Fibroblast of skin of right biceps (primary cell): ENCODE measurements at places on chromosomes 5 and 9.

- DNase-seq, result no peak
Observed at GRCh38 chr9:15433191-15433590, 10.5 kb downstream of the SNAPC3 start.

- DNase-seq, result peak; percentile 73
Observed at GRCh38 chr9:16425562-16426231, 444.8 kb downstream of the BNC2 start.

DNA sequence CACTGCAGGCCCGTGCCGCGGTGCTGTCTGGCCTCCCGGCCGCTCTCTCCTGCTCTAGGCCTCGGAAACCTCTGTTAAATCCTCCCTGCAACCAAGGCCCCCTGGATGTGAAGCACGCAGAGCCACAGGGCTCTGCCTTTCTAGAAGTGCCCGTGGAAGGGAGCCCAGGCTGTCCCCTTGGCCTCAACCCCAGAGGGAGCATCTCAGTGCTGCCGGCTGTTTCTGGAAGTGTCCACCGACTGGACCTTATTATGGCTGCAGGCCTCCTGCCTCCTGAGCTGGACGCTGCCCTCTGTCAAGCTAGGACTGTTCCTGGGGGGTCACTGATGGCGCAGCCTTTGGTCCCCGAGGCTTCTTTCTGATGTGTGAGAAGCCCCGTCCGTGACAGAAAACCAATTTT lies 40.4 kb upstream of the PHYKPL start:
- no peak for DNase-seq

GRCh38 chr5:35369965-35370790 lies 139.9 kb upstream of the PRLR start:
- DNase-seq, result no peak

GRCh38 chr5:143896966-143897365 lies 85.0 kb downstream of the HMHB1 start:
- DNase-seq, result peak; percentile 80

- no peak for DNase-seq
Observed at GRCh38 chr9:15386465-15386864, 36.2 kb upstream of the SNAPC3 start.

DNA sequence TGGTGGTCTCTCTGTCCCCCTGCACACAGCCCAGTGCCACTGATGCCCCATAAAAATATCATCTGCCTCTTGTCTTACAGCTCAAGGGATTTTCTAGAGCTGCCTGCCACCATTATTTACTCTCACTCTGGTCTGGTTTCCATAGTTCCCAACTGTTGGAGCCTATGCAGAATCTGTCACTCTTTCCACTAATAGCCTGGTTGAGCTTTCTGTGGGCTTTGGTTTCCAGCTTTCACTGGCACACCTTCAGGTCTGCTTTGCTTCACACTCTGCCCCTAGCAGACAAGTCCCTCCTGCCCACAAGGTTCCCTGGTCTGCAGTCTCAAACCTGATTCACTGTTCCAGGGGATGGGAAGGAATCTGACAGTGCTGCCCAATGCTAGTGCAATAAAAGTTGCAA lies 103.0 kb upstream of the FTMT start:
- no peak for DNase-seq

DNA sequence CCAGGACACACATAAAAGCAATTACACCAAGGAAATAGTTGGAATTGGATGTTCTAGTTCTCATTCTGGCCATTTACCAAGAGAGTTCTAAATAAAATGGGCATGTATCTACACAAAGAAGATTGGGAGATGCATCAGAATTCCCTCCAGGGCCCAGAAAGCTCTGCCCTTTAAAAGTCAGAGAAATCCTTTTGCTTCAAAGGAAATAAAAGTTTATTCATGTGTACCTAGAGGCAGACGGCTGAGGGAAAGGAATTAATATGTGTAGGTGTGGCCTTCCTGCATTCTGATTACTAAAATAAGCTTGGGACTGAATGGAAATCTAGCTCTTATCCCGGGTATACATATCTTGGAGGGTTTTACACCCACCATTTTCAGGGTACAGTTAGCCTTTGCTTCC lies 719.4 kb downstream of the SEMA5A start:
- DNase-seq, result no peak

GRCh38 chr9:479971-480350 lies 265.3 kb downstream of the DOCK8 start:
- no peak for DNase-seq

DNA sequence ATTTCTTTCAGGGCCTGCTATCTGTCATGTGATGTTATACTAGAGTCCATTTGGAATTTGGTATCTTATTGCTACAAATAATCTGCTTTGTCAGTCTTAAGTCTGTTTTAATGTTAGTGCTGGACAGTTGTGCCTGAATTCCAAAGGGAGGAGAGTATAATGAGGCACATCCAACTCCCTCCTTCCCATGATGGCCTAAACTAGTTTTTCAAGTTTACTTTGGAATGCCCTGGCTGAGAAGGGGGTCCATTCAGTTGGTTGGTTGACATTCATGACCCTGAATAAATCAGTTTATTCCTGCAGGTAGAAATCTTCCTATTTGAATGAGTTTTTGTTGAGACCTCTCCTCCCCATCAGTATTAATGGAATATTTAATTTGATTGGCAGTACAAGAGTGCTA lies 9.4 kb upstream of the LRRTM2 start:
- no peak for DNase-seq

DNA sequence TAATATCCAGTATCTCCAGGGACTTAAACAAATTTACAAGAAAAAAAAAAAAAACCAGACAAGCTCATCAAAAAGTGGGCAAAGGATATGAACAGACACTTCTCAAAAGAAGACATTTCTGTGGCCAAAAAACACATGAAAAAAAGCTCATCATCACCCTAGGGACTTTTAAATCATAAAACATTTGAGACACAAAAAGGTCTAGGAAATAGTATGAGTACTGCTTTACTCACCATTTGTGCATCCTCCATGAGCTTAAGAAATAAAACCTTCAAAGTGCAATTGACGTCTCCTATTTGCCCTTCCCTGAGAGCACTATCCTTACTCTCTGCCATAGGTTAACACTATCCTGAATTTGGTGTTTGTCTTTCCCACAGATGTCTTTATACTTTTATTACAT lies 193.7 kb upstream of the NREP start:
- DNase-seq, result peak; percentile 92

DNA sequence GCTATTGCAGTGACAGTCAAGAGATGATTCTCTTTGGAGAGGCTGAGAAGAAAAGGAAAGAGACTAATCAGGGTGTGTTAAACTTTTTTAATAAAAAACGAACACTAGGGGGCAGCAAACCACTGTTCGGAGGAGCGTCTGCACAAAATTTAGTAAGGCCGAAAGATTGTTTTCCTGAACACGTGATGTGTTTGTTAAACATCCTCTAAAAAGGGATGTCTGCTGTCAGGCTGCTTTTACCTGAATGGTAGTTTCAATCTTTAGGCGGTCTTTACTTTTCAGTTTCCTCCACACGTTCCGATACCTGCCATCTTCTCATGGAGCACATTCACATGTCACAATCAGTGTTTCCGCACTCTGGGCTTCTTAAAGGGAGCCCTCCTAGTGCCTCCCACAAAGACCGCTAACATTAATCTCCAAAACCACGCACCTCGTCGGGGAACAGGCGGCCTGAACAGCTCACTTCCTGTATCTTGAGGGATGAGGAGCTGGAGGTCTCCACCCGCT lies 125.2 kb downstream of the GPBP1 start:
- peak; percentile 83 for DNase-seq

- peak; percentile 36 for DNase-seq
Observed at GRCh38 chr5:102857076-102857818, 102.1 kb downstream of the PAM start.

- peak; percentile 97 for DNase-seq
Observed at GRCh38 chr9:18976709-18977531, 56.1 kb downstream of the SAXO1 start.

DNA sequence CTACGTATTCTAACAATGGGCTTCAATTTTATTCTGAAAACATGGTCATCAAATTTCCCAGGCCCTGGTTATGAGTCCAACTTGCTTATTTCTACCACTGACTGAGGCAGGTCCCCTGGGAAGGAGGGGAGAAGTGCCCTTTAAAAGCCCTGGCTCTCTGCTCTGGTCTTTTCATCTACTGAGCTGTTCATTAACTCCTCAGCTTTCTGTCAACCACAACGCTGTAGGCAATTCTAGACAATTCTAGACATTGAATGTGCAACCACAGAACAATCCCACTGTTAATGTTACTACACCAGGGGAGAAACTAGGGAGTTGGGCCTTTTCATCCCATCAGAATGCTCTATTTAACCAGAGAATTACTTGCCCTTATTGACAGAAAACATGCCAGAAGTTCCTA lies 10.0 kb downstream of the MOCS2 start:
- DNase-seq, result no peak

DNA sequence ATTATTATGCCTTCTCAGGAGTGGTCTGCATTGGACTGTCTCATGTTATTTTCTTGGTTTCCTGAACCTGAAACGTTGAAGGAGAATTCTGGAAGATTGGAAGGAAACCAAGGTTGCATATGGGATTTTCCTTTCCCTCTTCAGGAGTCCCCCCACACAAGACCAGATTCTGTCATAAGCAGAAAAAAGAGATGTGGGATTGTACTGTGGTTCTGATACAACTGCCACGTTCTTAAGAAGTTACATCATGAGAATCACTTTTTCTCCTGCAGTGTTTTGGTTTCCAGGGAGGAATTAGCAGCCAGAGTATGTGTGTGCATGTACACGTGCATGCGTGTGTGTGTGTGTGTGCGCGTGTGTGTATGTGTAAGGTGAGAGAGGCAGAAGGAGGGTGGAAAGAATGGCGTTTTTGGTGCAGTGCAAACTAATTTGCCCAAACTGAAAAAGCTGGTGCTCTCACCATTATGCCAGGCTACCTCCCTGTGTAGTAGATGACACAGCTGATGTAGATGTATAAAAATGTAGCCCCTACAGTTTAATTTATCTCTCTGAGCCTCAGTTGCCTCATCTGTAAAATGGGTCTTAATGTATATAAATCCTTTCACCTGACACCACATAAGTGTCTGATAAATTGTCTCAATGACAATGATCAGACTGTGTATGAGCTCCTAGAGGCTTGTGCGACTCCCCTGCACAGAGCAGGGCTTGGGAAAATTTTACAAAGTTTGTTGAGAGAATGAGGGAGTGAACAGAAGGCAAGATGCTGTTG lies 38.6 kb downstream of the RALGPS1 start:
- DNase-seq, result peak; percentile 86

DNA sequence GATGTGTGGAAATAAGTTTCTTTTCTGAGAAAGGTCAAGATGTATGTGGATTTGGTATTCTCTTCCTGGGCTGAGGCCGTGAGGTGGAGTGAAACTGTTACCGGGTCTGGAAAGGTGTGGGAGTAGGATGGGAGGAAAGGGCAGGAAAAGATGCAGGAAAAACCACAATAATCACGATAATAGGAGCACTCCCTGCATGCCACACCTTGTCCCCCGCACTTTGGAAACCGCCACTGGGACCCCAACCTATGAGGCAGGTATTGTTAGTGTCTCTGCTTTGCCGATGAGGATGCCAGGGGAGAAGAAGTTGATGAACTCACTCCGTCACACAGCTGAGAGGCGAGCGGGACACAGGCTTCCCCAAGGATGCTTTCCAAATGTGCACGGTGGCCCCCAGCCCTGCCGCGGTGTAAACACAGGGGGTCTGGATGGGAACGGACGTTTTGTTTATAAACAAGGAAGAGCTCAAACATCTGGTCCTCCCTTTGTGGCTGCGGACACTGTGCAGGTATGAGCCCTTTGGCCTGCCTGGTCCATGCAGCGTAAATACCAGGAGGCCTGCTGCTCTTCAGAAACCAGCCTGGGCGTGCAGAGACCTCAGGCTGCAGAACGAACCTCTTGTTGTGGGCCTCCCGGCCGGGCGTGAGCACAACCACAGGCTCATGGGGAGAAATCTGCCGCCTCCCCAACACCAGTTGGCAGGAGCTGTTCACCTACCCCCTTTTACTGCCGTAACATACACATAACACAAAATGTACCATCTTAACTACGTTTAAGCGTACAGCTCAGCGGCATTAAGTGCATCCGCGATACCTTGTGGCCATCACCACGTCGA lies 126.7 kb downstream of the COL23A1 start:
- no peak for DNase-seq

GRCh38 chr5:88948746-88949600 lies 66.0 kb upstream of the MEF2C start:
- no peak for DNase-seq

DNA sequence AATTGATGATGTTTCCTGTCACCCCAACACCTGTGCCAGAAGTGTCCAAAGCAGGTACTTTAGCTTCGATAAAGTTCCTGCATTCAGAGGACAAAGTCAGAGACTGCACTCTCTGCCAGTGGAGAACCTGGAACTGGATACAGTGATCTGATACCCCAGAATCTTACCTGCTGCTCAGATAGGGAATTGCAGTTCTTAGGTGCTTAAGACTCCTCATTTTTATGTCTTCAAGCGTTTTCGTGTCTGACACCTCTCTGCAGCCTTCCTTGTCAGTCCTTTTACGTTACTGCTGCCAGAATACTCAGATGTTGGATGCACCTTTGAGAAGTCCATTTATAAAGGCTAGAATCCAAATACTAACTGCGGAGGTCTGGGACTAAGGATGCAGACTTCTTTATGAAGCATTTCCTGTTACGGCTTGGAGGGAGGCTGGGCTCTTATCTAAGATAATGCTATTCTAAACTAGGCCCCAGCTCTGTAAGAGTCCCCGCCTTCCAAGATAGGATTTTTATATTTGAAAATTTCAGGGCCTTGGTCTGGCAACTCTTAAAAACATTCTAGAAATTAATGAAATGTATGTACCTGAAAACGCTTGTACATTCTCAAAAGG lies 1.9 kb downstream of the ISOC1 start:
- no peak for DNase-seq

DNA sequence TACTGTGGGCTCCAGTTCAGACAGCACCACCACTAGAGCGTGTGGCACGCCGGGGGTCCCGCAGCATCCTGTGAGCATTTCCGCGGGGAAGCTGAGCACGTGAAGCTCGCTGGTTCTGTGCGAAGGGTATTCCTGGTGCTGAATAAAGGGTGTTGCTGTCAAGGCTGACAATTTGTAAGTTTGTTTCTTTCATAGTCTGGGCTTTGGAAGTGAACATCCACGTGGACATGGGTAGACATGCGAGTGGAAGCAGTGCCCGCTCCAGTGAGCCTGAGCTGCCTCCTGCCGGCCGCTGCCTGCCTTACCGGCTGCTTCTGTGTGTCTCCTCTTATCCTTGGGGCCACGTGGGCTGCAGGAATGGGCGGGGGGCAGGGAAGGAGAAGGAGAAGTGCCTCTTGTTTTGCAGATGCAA lies 14.7 kb downstream of the NDUFS6 start:
- DNase-seq, result no peak

- peak; percentile 23 for DNase-seq
Observed at GRCh38 chr5:117143406-117143805, 568.8 kb upstream of the SEMA6A start.

- DNase-seq, result no peak
Observed at GRCh38 chr9:134396825-134397224, 70.6 kb downstream of the RXRA start.

GRCh38 chr5:76583163-76584047 lies 39.8 kb downstream of the F2RL2 start:
- DNase-seq, result no peak

- no peak for DNase-seq
Observed at GRCh38 chr5:67770431-67771025, 445.0 kb upstream of the PIK3R1 start.
